Hematopoietic multipotent progenitor cell treated with erythropoietin and hydrocortisone succinate and interleukin-3 and kit ligand, for 15 days (in vitro differentiated cells): ENCODE measurements at places on chromosomes 12 and 14.

GRCh38 chr14:101234999-101235334 lies 326.3 kb upstream of the DIO3 start:
- DNase-seq, result no peak

DNA sequence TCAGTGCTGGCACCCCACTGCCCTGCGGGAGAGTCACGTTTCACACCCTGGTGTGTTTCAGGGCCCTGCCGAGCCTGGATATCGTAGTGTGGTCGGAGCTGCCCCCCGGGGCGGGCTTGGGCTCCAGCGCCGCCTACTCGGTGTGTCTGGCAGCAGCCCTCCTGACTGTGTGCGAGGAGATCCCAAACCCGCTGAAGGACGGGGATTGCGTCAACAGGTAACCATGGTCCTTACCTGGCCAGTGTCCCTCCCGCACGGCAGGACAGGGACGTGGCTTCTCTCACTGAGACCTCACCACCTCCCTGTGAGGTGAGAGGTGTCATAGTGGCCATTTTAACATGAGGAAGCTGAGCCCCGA lies 7.7 kb downstream of the MVK start:
- no peak for DNase-seq

GRCh38 chr14:49584058-49584457 lies 2.1 kb downstream of the RPS29 start:
- no peak for DNase-seq

DNA sequence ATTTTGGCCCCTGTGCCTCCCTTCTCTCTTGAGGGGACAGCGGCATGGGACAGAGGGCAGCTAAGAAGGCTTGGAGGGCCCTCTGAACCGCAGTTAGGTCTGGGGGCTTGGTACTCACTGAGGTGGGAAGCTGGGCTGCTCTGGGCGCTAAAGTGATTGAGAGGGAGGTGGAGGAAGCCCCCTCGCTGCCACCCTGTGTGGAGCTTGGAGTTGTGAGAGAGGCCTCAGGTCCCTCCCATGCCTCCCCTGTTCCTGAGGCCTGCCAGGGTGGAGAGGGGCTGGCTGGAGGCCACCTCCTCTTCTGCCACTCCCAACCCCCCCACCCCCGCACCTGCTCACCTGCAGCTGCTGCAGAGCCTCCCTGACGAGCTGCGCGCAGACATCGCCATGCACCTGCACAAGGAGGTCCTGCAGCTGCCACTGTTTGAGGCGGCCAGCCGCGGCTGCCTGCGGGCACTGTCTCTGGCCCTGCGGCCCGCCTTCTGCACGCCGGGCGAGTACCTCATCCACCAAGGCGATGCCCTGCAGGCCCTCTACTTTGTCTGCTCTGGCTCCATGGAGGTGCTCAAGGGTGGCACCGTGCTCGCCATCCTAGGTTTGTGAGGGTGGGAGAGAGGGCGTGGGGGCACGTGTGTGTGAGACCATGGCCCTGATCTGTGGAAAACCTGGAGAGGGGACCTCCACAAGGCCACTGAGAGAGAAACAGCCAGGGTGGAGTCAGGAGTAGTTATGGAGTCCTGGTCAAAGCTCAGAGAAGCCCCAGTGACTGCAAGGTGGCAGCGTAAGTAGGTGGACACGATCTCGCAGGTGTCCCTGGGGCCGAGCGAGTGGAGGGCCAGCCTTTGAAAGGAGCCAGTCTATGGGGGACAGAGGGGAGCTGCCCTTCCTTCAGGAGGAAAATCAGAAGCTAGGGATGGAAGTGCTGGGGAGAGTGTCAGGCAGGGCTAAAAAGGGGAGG lies 11.2 kb downstream of the KCNH3 start:
- DNase-seq, result no peak

- DNase-seq, result no peak
These were observed 108.0 kb downstream of the PPM1A start for GRCh38 chr14:60356906-60357550.

- no peak for DNase-seq
These were observed 24.7 kb upstream of the SGPP1 start for GRCh38 chr14:63752449-63753169.

- no peak for DNase-seq
These were observed 229.9 kb downstream of the AKAP6 start for GRCh38 chr14:32559048-32559447.

GRCh38 chr14:61064210-61064609 lies 83.2 kb downstream of the SLC38A6 start:
- no peak for DNase-seq

GRCh38 chr14:53924753-53925152 lies 31.9 kb downstream of the BMP4 start:
- no peak for DNase-seq

DNA sequence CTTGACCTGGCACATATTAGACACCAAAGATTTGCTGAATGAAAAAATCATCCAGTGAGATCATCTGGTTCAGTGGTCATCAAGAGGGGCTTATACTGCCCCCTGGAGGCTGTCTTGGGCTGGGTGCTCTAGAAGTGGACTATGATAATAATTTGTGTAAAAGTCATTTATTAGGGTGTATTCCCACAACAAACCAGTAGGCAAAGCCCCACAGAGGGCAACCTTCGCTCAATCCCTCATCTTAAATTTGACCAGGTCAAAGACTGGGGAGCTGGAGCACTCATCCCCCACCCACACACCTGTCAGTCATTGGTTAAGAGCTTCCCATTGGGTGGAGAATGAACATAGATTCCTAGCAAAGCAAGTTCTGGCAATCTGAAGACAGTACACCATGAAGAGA lies 20.0 kb upstream of the FICD start:
- peak; percentile 61 for DNase-seq

DNA sequence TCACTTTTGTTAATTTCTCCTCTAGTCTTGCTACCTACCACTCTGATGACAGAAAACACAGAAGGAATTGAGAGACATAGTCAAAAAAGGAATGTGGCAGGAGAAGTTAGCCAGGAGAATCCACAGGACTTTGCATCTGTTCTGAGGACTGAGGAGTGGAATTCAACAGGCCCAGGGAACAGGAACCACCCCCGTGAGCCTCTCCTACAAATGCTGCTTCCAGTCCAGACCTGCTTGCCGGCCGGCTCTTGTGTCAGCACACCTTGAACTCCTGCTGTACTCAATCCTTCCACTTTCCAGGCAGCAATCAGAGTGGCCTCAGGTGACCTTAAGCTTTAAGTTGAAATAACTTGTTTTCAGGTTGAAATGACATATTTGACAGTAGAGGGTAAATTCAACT lies 903.1 kb downstream of the BCL11B start:
- no peak for DNase-seq

DNA sequence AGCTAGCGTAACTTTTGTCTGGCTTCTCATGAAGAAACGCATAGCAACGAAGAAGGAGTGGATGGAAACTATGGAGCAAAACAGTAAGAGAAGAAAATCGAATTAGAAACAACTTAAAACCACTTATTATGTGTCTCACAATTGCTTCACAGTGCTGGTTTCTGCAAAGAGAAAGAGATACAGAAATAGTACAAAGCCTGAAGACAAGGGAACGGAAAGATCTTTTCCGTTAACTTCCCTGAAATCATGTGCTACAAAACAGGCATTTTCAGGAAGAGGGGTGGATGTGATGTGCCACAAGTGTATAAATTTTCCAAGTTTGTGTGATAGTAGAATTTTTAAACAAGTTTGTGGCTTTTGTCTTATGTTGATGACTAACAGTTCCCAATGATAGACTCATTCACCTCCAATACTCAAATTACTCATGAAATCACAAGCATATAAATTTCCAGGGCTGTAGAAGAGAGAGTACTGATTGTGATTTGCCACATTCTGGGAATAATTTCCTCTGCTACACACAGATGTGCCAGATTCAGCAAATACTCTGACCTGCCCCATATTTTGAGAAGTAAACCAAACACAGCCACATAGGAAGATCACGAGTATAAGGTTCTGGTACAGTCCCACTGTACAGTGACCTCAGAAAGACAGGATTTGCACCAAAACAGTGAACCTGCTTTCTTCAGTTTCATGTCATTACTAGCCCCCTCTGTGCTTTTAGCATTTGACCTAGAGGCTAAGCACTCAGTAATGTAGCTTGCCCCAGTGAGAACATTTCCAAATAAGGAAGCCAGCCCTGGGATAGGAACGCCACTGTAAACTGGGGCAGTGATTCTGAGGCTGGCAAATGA lies 41.4 kb upstream of the PPFIA2 start:
- DNase-seq, result no peak

- DNase-seq, result no peak
These were observed 80.3 kb downstream of the AVPR1A start for GRCh38 chr12:63070709-63071108.

DNA sequence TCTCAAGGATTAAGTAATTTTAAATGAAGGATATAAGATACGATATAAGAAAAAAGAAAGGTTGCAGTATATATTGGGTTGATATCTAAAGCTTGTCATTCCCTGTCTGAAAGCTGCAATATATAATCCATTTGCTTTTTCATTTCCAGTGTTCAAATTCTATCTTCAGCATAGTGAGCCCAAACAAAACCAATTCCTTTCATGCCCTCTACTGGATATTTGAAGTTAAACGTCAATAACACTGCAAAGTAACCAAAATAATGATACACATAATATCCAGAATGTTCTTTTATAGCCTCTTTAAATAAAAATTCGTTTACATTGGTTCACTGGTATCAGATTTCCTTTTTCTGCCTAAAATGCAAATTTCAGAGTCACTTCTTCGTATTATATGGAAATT lies 64.5 kb upstream of the DAAM1 start:
- no peak for DNase-seq

DNA sequence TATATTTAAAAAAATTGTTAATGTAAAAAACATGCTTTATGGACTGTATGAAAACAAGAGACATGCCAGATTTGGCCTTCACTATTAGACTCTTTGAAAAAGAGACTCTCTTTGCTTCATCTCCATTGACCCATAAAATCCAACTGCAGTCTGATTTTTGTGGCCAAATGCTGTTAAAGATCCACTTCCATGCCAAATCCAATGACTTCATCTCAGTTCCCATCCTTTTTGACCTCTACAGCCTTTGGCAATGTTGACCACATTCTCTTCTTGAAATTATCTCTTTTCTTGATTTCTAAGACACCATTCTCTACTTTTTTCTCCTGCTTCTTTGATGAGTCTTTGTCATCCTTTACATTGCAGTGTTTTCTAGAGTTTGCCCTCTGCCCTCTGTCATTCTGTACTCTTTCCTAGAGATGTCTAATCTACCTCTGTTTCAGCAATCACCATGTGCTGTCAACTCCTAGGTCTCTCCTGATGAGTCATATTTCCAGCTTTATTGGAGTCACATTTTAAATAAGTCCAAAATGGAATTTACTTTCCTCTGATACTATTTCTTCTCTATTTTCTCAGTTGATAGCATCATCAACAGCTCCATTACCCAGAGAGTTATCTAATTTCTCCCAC lies 2.4 kb downstream of the TMPRSS12 start:
- DNase-seq, result no peak

DNA sequence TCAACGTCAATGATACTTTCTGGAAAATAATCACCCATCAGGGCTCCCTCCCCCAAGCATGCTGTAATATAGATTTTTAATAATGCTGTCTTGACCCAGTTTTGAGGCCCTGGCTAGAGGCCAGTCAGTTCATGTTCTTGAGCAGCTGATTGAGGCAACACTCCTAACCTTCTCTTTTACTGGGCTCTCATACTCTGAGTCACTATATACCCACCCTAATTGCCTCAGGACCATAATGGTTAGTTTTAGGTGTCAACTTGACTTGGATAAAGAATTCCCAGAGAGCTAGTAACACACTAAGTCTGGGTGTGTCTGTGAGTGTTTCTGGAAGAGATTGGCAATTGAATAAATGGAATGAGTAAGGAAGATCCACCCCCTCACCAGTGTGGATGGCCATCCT lies 527.0 kb upstream of the ATP2B1 start:
- no peak for DNase-seq

DNA sequence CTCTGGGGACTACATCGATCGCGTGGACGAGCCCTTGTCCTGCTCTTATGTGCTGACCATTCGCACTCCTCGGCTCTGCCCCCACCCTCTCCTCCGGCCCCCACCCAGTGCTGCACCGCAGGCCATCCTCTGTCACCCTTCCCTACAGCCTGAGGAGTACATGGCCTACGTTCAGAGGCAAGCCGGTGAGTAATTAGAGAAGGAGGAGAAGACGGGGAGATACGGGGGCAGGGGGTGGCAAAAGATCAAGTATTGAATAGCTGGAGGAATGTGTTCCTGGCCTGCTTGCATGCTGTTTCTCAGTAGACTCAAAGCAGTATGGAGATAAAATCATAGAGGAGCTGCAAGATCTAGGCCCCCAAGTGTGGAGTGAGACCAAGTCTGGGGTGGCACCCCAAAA lies 21.9 kb downstream of the OS9 start:
- no peak for DNase-seq

DNA sequence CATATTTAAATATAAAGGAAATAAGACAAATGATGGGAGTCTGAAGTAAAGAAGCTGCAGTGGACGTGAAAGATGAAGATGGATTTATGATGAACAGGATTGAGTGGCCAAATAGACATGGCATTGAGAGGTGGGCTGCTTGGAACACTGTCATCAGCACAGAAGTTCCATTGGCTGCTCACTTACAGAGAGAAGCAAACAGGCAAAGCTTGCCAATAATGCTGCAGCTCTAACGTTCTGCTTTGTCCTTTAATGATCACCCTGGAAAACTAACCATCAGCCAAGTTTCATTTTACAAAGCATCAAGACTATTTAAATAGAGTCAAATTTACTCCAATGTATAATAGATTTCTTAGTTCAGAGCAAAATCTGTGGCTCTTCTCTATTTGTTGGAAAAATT lies 721.4 kb downstream of the TMTC2 start:
- no peak for DNase-seq

DNA sequence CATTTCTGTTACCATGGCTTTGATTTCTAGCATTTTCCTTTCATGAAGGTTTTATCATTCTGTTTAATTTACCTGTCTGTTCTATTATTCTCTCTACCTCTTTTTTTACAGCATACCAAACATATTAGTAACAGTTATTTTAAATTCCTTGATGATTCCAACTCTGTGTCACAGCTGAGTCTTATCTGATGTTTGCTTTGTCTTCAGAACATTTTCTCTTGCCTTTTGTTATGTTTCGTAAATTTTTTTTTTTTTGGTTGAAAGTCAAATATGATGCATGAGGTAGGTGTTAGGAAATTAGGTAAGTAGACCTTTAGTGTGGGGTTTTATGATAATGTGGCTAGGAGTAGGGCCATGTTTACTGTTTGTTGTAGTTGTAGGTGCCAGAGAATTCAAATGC lies 496.4 kb downstream of the FOXG1 start:
- no peak for DNase-seq

DNA sequence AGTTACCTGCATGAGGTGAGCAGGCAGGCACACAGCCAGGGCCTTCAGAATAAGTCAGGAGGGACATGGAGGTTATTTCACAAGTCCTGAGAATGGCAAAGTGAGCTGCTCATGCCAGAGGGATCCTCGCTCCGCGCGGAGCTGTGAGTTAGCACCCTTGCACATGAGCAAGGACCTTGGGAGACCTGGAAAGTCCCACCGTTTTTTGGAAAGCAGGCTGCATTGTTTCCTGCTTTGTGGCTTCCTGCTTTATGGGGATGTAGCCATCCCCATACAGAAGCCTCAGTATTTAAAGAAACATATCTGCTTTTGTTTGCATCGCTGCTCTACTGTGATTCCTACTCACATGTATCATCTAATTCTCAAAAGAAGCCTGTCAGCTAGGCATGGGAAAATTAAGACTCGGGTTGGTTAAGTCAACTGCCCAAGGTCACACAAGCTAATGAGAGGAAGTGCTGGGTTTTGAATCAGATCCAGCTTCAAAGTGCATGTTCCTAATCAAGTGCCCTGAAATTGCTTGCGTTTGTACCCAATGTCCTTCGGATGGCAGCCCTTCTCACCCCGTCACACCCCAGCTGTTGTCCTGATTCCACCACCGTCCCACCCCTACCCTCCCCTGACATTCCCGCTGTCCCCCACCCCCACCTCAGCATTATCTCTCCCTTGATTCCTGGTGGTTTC lies 106.2 kb downstream of the CRACR2A start:
- DNase-seq, result no peak
